ENCODE measurements at places on chromosomes 5 and 9.
A peak's percentile ranks its signal among the peaks of the same experiment; 100 is the strongest.

DNA sequence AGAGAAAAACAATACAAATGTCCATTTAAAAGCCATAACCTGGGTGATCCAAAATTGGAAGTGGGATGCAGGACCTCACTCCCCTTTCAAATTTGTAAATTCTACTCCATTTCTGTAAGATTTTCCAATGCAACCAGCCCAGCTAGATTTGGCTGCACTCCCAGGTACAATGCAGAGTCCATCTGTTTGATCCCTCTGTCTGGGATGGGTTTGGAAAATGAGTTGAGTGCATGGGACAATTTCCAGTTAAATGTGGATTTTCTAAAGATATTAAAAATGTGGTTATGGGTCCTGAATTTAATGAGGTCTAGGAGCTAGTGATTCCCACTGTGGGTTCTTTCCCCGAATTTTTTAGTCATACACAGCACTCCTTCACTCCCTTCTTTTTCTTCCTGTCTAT lies 104.0 kb upstream of the ATP10B start:
- no peak for DNase-seq

DNA sequence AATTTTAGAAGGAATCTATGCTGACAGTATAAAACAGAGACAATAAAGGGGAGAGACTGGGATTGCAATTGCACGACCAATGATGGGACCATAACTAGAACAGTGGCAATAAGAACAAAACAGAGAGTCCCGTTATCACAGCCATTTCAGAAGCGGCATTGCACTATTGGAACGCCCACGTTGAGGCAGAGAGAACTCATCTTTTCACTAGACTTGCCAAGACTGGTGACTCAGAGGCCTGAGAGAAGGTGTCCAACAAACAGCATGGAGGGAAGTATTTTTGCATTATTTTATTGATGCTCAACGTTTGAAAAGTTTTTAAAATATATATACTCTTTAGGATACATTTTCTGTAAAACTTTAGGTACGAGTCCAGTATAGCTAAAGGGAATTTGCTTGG lies 737.7 kb downstream of the TLE1 start:
- DNase-seq = no peak

- DNase-seq = no peak
Observed at GRCh38 chr9:113599646-113600022, 136.1 kb downstream of the RGS3 start.

DNA sequence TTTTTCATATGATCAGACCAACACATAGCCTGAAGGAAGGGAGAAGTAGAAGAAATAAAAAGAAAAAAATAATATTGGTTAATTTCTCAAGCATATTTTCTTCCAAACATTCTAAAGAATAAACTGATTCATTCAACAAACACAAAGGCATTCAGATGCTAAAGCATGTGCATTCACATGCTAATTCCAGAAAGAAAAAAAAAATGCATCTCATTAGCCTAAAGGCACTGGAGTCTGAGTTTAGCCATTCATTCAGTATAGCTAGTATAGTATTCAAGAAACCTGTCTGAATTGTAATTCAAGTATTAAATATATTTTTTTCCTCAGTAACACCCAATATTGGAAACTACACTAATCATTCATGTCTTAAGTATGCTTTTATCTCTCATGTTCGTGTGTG lies 61.0 kb upstream of the FER start:
- DNase-seq = peak; percentile 38

DNA sequence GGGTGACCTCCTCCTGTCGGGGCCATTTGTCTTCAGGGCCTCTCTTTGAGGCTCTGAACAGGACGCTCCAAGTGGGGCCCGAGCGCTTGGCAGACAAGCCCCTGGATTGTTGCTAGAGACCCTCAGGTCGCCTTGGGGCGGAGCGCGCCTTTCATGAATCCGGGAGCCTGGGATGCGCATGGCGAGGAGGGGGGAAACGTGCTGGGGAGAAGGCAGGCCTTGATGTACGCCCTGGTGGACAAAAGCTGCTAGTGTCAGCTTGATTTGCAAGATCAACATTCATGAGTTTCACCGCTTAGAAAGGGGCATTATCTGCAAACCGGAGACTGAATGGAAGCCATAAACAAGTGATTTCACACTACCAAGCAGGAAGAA lies 226.3 kb downstream of the SMARCA2 start:
- peak; percentile 80 for DNase-seq

DNA sequence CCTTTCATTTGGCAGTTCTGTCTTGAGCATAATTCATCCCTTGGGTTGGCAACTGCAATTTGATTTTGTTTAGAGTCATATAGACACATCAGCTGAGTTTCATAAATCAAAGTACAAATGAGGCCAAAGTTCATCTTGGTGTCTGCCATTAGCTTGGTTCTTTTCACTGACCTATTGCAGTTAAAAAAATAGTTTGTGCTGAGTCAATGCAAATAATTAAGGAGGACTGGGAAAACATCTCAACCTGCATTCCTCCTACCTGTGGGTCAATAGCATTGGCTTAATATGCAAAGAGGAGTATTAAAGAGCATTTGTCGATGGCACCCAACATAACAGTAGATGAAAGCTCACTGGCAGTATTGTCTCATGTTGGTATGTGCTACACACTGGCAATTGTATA lies 1.6 kb downstream of the PKD2L2 start:
- DNase-seq = peak; percentile 1

DNA sequence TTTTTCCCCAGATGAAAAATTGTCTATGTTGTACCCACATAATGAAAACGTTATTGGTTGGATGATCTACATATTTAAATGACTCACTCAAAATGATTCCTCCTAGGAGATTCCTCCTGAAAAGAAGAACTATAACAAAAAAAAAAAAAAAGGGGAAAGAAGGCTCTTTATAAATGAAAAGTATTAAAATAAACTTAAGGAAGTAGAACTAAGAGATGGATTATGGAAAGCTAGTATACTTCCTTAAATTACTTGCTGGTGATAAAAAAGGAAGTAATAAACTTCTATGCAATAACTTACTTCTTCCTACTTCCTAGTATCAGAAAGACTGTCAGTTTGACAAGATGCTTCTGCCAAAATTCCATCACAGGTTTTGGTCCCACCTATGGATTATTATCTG lies 1087.7 kb downstream of the CDH12 start:
- DNase-seq = no peak

DNA sequence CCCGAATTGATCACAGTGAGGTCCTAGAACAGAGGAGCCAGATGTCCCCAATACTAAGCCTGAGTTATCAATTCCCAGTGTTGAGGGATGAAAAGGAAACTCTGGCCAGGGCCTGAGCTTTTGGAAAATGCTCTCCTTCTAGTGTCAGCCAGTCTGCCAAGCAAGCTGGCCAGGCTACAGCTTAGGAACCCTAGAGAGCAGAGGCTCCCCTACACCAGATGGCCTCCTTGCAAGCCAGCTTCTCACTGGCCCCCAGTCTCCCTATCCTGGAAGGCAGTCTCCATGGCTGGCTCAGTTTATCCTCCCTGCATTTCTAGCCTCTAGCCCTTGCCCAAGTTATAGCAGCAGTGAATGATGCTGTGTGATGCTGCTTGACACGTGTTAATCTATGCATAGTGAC lies 204.7 kb upstream of the WWC1 start:
- no peak for DNase-seq

DNA sequence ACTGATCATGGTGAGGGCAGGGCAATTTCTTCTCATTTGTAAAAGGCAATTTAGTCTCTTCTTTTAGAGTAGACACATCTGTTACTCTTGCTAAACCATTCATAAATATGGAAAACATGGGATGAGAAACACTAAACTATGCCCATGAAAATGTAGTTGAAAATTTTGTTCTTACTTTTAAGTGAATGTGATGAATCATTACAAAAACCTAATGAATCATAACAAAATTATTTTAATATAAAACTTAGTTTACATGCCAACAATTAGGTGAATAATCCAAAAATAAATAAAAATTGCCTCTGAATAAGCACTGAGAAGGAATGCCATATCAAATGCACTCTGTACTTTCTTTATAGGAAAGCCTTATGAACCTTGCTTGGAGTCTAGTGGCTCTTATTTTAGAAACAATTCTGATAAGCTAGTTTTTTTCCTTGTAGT lies 297.7 kb upstream of the EFNA5 start:
- DNase-seq = no peak

- DNase-seq = no peak
Observed at GRCh38 chr5:122402955-122403685, 91.1 kb downstream of the SNCAIP start.

GRCh38 chr5:3030511-3031165 lies 279.2 kb upstream of the IRX2 start:
- no peak for DNase-seq

GRCh38 chr9:71308454-71308853 lies 187.0 kb upstream of the TRPM3 start:
- no peak for DNase-seq

GRCh38 chr9:73611032-73611431 lies 459.4 kb downstream of the ANXA1 start:
- DNase-seq = no peak

DNA sequence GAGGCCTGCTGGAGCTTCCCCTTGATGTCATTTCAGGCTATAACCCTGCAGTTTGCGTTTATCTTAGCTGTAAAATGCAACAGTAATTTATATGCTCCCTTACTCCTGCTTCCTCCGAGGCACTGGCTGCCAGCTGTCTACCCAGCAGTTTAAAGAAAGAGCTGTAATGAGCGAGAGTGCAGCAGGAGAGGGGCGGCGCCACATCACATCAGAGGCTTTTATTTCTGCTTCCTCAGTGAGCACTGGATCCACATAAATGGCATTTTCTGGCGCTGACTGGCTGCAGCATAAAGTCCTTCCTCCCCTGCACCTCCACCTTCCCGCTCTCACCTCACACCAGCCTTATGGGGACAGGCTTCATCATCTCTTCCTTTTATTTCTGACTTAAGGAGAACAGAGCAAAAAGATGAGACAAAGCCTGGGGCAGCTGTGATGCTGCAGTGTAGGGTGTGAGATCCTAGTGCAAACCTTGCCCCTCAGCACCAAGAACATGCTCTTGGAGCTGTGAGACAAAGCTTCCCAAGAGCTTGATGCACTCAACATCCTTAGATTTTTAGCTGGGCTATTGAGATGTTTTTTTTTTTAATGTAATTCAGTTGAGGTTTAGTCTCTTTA lies 829.6 kb upstream of the ZNF608 start:
- peak; percentile 83 for DNase-seq

GRCh38 chr9:34956648-34957047 lies 1.4 kb upstream of the PHF24 start:
- DNase-seq = no peak

DNA sequence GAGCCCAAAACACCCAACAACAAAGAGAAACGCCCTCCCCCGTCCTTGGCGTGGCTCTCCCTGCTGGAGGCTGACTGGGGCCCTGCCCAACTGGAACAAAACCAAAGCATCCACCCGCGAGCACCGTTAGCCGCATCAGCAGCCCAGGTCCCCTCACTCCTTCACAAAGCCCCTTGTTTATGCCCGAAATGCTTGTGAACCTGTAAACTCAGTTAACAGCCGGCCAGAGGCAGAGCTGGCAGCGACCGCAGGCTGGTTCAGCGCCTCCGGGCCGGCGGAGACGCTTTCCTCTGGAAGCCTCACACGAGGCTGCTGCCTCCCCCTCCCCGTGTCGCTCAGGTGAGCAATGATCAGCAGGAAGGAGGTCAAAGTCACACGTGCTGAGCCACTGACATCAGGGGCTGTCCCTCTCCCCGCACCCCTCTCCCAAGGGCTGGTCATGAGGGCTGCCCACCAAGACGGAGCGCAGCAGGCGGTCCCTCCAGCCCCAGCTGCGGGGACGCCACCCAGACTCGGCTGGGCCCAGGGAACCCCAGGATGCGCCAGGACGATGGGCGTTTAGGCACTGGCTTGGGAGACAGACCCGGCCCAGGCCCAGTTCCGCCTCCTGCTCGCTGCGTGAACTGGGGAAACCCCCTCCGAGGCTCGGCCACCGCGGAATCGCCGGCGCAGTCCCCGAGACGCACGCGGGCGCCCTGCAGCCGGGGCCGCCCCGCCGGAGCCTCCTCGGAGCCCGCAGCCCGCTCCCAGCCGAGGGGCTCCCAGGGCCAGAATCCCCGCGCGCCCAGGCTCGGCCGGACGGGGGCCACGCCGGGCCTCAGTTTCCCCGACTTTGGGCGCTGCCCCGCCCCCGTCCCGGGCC lies 563 bp downstream of the SNAPC4 start:
- no peak for DNase-seq

- DNase-seq = no peak
Observed at GRCh38 chr9:105258225-105258737, 13.8 kb downstream of the SLC44A1 start.

DNA sequence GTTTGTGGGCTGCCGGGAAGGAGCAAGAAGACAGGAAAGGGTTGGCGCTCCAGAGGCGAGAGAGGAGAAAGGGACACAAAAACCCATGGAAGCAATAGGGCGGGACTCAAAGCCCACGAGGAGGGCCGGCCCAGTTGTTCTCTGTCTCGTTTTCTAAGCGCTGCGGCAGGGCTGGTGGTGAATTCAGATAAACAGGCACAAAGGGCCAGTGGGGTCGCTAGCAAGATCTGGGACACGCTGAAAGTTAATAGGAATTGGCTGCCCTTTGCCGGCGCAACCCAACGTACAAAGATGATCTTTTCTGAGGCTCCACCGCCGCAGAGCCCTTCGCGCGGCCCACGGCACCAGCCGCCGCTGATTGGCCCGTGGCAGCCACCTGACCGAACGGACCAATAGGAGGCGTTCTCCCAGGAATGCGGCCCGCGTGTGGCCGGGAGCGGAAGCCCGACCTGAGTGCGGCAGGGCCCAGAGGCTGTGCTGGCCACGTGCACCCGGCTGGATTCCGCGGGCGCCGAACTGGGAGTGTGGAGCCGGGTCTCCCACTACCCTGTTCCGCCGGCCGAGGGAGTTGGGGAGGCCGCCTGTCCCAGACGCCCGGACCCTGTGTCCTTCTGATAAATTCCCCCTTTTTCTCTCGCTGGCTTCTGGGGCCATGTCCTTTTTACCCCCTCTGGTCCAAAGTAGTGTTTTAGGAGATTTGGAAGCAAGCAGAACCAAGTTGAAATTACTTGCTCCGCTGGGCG lies 16.8 kb upstream of the NSD1 start:
- peak; percentile 78 for DNase-seq

DNA sequence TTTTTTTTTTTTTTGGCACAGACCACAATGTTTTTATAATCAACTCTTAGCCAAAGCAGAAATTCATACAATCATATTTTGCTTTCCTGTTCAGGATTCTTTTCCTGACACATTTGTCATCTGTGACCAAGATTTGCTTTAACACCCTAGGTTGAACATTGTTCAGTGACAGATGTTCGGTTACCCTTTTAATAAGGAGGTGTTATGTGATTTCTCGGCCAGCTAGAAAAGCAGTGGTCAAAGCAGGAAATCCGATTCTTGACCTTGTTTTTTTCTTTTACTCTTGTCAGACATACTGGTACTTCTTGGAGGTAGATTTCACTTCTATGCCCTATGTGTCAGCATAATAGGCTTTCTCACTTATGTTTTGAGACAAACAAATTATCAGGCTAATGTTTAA lies 335.3 kb upstream of the ACTBL2 start:
- no peak for DNase-seq

DNA sequence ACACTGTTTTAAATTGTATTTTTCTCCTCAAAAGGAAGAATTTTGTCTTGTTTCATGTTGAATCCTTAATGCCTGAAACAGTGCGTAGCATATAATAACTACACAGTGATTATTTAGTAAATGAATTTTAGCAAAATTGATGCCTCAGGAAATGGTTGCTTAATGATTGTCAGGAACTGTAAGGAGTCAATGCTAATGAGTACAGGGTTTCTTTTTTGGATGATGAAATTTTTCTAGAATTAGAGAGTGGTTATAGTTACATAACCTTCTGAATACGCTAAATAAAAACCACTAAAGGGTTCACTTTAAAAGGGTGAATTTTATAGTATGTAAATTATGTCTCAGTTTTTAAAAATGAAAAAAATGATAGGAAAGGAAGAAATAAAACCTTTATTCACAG lies 14.9 kb downstream of the FAM151B start:
- DNase-seq = no peak

GRCh38 chr9:95189251-95190098 lies 128.0 kb downstream of the FANCC start:
- DNase-seq = peak; percentile 28

- no peak for DNase-seq
Observed at GRCh38 chr5:142427529-142427928, 102.7 kb upstream of the SPRY4 start.
